HepG2 (cell line): ENCODE measurements at places on chromosomes 2 and 18. TPM values are rescaled to one million over a fixed set of nuclear protein-coding genes. Genes with fewer than 3 reads are reported as not detected.

DNA sequence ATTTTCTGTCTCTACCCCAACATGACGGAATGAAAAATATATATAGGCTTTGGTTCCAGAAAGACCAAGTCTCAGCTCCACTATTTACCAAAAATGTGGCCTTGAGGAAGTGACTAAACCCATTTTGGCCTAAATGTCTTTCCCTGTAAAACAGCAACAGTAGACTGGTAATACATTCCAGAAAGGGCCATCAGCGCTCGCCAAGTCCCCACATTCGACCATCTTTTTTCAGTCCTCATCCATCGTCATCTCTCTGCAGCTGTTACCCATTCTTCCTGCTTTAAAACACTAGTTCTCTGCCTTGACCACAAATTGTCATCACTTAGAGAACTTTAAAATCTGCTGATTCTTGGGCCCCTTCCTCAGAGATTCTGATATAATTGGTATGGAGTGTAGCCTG, 183.8 kb upstream of the CTAGE1 start:
- no peak overlapping the region for H3K27ac ChIP-seq
- DNase-seq = no peak
- no peaks in the 10 kb centered on the region for H3K36me3 ChIP-seq
- no peaks in the 10 kb centered on the region for H3K4me1 ChIP-seq

DNA sequence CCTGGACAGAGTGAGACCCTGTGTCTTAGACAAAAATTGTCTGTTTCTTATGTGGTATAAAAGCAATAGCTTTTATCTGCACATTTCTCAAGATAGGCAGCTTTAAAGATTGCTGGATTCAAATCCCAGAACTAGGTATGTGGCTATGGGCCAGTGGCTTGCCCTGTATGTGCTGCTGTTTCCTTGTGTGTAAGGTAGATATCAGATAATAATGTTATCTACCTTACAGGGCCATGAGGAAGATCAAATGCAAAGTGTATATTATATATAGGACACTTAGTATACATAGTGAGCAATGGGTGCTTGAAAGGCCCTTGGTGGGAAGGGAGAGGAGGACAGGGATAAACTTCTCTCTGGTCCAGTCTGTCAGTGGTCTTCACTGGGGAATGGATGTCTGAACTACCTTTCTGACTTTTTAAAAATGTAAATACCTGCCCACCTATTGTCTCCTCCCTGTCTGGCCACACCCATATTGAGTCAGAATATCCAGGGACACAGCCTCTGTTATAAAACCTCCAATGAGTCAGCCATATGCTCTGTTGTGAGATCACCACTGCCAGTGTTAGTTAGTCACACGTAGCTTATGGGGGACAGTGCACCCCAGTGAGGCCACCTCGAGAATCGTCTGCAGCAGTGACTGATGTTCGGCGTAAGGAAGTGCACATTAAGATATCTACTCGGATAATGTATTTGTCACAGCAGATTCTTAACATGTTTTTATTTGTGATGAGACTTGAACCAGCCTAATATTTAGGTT, 383.4 kb downstream of the PTPRM start:
- peaks cover 5% of the 10 kb centered on the region; the same call in 1 of the 2 replicates for H3K36me3 ChIP-seq
- no peaks in the 10 kb centered on the region for H3K27me3 ChIP-seq
- H3K27ac ChIP-seq = no peak overlapping the region
- H3K4me3 ChIP-seq = no peak overlapping the region

POTEF gene
- 1.9 and 6.0 TPM in 2 replicates for total RNA-seq

SMAD4 gene
- 72.0 and 99.1 TPM in 2 replicates for total RNA-seq

GRCh38 chr2:19228181-19228593, 130.2 kb downstream of the OSR1 start:
- H3K27ac ChIP-seq = no peak overlapping the region
- peaks cover 30% of the 10 kb centered on the region for H3K4me1 ChIP-seq
- no peaks in the 10 kb centered on the region for H3K36me3 ChIP-seq
- no peaks in the 10 kb centered on the region for H3K27me3 ChIP-seq
- peak; percentile 23 for DNase-seq

OXER1 gene
- total RNA-seq = 6.5 and 8.0 TPM in 2 replicates

- peaks cover 26% of the 10 kb centered on the region for H3K4me1 ChIP-seq
- H3K27ac ChIP-seq = no peak overlapping the region
Measured at GRCh38 chr2:47893771-47894170, 12.5 kb downstream of the FBXO11 start.

GRCh38 chr2:201484805-201485204, 33.3 kb downstream of the STRADB start:
- H3K27ac ChIP-seq = no peak overlapping the region
- no peak overlapping the region for H3K4me3 ChIP-seq
- H3K36me3 ChIP-seq = peaks cover 4% of the 10 kb centered on the region; the same call in 1 of the 2 replicates
- H3K27me3 ChIP-seq = no peaks in the 10 kb centered on the region
- no peaks in the 10 kb centered on the region for H3K4me1 ChIP-seq

DNA sequence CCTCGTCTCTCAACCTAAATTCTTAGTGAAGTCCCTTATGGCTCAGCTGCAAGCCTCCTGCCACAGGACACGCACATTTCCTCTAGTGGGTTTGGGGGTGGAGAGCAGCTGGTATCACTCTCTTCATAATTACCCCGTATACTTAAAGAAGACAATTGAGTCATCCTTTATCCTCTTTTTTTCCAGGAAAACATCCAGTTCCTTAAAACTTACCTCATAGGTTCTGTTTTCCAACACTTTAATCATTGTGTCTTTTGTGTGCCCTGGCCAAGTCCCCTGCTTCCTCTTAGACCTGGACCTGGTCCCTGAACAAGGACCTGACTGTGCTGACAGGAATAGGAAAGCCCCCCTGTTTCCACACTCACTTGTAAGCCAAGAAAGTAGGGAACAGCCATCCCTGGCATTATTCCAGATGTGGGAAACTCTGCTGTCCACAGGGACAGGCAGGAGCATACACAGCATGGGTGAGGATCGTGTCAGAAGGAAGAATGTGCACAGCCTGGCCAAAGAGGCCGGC, 42.3 kb upstream of the MYO1B start:
- no peaks in the 10 kb centered on the region for H3K4me1 ChIP-seq
- no peak for DNase-seq
- no peak overlapping the region for H3K4me3 ChIP-seq
- no peaks in the 10 kb centered on the region for H3K27me3 ChIP-seq
- no peak overlapping the region for H3K27ac ChIP-seq

- no peak overlapping the region for H3K27ac ChIP-seq
- H3K4me1 ChIP-seq = peaks cover 4% of the 10 kb centered on the region
- no peaks in the 10 kb centered on the region for H3K36me3 ChIP-seq
- no peaks in the 10 kb centered on the region; the same call in 2 of the 3 replicates for H3K27me3 ChIP-seq
- no peak overlapping the region for H3K4me3 ChIP-seq
Measured at GRCh38 chr2:5379811-5380210, 312.4 kb upstream of the SOX11 start.

- H3K27ac ChIP-seq = no peak overlapping the region
- H3K4me3 ChIP-seq = no peak overlapping the region
- H3K36me3 ChIP-seq = no peaks in the 10 kb centered on the region
Measured at GRCh38 chr18:63258749-63259566, 60.6 kb downstream of the BCL2 start.

- no peaks in the 10 kb centered on the region; the same call in 1 of the 3 replicates for H3K36me3 ChIP-seq
- peak overlapping the region; percentile 65 for H3K27ac ChIP-seq
- H3K4me3 ChIP-seq = peak overlapping the region; percentile 93
- no peak for DNase-seq
Measured at GRCh38 chr2:30446602-30447148, 371 bp upstream of the LCLAT1 start.

DNA sequence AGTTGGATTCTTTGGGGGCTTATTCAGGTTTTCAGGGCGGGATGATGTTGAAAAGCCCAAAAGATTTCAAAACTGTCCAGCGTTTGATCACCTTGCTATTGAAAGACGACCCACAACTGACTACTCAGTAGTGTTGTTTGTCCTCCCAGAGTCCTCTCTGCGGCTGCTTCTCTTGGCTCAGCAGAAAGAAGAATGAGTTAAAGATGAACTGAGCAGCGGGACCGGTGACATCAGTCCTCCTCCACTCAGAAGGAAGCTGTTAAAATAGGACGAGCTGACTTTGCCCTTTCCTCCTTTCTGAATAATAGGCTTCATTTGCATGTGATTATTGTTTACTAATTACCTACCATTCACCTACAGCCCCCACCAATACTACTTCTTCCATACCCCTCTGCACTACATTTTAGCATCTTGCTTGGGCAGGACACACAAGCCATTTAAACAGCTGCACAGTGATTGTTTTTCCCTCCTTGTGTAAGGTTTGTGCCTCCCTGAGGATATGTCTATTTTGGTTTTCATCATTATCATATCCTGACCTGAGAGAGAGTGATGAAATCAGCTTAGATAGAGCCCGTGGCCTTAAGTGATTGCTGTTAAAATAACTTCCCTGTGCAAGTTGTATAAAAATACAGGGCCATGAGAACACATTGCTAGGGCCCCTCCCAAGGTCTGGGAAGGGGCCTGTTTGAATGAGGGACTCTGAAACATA, 261.8 kb downstream of the FHOD3 start:
- H3K27ac ChIP-seq = no peak overlapping the region
- H3K4me3 ChIP-seq = no peak overlapping the region
- no peaks in the 10 kb centered on the region for H3K4me1 ChIP-seq
- no peak for DNase-seq
- H3K27me3 ChIP-seq = peaks cover 8% of the 10 kb centered on the region; the same call in 1 of the 3 replicates
- H3K36me3 ChIP-seq = no peaks in the 10 kb centered on the region

DNA sequence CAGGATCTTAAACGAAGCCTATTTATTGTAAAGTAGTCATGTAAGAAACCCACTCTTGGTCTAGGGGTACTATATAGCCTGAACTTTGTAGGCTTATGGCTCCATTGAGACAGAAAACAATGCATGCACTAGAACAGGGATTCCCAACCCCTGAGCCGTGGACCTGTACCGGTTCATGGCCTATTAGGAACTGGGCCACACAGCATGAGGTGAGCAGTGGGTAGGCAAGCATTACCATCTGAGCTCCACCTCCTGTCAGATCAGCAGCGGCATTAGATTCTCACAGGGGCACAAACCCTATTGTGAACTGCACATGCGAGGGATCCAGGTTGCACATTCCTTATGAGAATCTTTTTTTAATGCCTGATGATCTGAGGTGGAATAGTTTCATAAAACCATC, 59.2 kb downstream of the ROCK1 start:
- peaks cover 14% of the 10 kb centered on the region for H3K4me1 ChIP-seq
- no peak overlapping the region for H3K27ac ChIP-seq
- no peaks in the 10 kb centered on the region for H3K27me3 ChIP-seq
- no peaks in the 10 kb centered on the region for H3K36me3 ChIP-seq

- H3K36me3 ChIP-seq = no peaks in the 10 kb centered on the region
- H3K4me3 ChIP-seq = no peak overlapping the region
- no peak overlapping the region for H3K27ac ChIP-seq
- H3K27me3 ChIP-seq = peaks cover 10% of the 10 kb centered on the region; the same call in 1 of the 2 replicates
- H3K4me1 ChIP-seq = peaks cover 9% of the 10 kb centered on the region
Measured at GRCh38 chr2:25368660-25369059, 26.9 kb upstream of the DNMT3A start.

- no peak overlapping the region for H3K4me3 ChIP-seq
- no peak for DNase-seq
- H3K4me1 ChIP-seq = no peaks in the 10 kb centered on the region
Measured at GRCh38 chr2:31660165-31660564, 79.4 kb upstream of the SRD5A2 start.

SERPINB12 gene
- not detected in 2 replicates for total RNA-seq

DNA sequence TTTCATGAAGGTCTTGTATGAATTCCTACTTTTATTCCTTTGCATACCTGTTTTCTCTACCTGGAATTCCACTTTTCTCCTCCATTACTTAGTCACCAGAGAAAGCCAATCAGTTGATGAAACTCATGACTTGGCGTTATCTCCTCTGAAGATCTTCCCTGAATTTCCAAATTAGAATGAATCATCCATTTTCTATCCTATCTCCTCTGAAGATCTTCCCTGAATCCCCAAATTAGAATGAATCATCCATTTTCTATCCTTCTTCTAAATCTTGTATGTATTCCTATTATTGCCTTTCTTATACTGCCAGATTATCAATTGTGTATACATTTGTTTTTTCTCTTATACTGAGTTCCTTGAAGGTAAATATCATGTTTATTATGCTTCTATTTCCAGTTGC, 440.4 kb downstream of the CCDC85A start:
- no peak overlapping the region for H3K27ac ChIP-seq
- H3K36me3 ChIP-seq = no peaks in the 10 kb centered on the region
- no peaks in the 10 kb centered on the region for H3K4me1 ChIP-seq
- no peak for DNase-seq

GRCh38 chr18:34976534-34976898, 64.7 kb upstream of the MAPRE2 start:
- DNase-seq = no peak
- H3K27ac ChIP-seq = peak overlapping the region; percentile 46
- peaks cover 31% of the 10 kb centered on the region for H3K4me1 ChIP-seq
- no peaks in the 10 kb centered on the region for H3K36me3 ChIP-seq
- peak overlapping the region; percentile 98 for H3K4me3 ChIP-seq

VIT gene
- total RNA-seq = not detected in 2 replicates

FEV gene
- total RNA-seq = not detected in 2 replicates

IL36A gene
- total RNA-seq = not detected in 2 replicates

KIAA2012 gene
- not detected in 2 replicates for total RNA-seq

DNA sequence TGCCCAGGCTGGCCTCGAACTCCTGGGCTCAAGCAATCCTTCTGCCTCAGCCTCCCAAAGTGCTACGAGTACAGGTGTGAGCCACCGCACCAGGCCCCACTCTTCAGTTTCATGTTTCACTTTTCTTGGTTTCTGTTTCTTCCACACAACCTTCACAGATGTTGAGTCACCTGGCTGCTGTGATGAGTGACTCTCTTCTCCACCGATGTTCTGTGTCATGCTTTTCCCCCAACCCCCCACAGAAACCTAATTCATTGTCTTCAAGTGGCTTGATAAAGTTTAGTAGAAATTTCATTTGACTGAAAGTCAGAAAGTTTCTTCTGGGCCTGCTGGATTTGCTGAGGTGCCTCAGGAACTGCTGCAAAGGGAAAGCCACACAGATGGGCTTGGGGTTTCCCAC, 78.5 kb downstream of the SPHKAP start:
- no peak for DNase-seq
- H3K27ac ChIP-seq = no peak overlapping the region
- no peaks in the 10 kb centered on the region for H3K36me3 ChIP-seq
- no peaks in the 10 kb centered on the region for H3K27me3 ChIP-seq
- H3K4me1 ChIP-seq = no peaks in the 10 kb centered on the region
- no peak overlapping the region for H3K4me3 ChIP-seq

DNA sequence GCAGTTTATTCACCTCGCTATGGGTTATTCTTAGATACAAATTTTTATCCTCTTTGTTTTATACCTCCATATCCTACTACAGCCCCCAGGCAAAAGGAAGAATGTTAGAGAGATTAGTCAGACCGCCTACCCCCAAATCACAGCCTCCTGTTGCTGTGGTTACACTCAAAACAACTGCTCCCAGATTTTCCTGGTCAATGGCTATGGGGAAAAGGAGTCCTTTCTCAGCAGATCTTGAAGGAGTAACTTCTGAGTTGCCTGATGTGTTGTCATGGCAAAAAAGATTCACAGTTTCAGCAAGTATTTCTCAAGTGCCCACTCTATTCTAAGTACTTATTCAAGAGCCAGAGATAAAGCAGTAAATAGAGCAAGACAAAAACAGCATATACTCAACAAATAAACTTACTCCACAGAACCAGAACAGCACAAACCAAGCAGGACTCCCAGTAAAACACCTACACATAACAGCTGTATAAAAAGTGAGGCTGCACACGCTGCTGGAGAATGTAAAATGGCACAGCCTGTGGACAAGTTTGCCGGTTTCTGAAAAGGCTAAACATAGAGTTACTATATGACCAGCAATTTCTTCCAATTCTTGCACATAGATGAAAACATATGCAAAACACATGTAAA, 104.8 kb downstream of the NOL10 start:
- H3K4me3 ChIP-seq = no peak overlapping the region
- peaks cover 7% of the 10 kb centered on the region; the same call in 1 of the 3 replicates for H3K27me3 ChIP-seq
- DNase-seq = peak; percentile 58
- no peak overlapping the region for H3K27ac ChIP-seq

GRCh38 chr2:188391354-188391753, 99.7 kb downstream of the GULP1 start:
- no peak overlapping the region for H3K4me3 ChIP-seq
- no peaks in the 10 kb centered on the region for H3K4me1 ChIP-seq
- DNase-seq = no peak
- H3K27ac ChIP-seq = no peak overlapping the region
- H3K36me3 ChIP-seq = no peaks in the 10 kb centered on the region
- no peaks in the 10 kb centered on the region for H3K27me3 ChIP-seq
